ENCODE measurements at places on chromosomes 2 and 18.

GRCh38 chr2:11550901-11551568 lies 17.2 kb downstream of the GREB1 start:
- DNase-seq, result no peak

DNA sequence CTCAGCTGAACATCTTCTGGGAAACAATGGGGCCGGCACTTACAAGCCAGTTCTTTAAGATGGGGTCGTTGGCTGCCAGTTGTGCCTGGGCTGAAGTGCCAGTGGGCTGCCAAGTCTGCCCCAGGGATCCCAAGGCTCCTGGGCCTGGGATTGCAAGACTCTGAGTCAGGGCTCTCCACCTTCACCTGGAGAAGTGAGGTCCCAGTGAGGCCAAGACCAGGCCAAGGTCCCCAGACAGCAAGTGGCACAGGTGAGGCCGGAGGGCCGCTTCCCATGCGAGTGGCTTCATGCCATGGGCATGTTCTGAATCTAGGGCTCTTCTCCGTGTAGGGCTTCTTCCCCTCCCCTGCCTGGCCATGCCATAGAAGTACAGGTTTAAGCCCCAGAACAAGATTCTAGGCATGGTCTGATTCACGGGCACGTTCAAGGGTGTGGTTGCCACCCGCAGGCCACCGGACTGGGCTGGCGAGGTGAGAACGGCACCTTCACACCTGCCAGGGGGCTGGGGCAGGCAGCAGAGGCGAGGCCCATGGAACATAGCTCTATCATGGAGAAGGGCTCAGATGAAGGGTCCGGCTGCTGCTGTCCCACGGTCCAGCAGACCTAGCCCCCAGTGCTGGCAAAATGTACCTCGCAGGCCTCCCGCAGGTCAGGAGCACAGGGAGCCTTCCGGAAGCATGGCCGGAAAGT lies 36.4 kb downstream of the TWIST2 start:
- no peak for DNase-seq

DNA sequence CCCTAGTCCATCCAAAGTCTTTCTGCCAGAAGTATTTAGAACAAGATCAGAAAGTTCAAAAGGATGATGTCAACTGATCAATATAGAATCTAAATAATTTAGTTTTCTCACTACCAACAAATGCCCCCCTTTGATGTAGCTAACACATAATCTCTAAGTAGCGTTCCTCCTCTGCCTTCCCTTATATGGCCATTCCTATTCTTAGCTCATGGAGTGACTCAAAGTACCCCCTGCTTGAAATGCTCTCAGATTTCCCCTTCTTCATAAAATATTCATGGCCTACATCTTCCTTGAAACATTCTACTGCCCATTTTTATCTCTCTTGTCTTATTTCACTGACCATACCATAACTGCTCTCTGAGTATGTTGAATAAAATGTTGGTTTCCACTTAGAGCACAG lies 151.5 kb downstream of the UPP2 start:
- peak; percentile 65 for DNase-seq

DNA sequence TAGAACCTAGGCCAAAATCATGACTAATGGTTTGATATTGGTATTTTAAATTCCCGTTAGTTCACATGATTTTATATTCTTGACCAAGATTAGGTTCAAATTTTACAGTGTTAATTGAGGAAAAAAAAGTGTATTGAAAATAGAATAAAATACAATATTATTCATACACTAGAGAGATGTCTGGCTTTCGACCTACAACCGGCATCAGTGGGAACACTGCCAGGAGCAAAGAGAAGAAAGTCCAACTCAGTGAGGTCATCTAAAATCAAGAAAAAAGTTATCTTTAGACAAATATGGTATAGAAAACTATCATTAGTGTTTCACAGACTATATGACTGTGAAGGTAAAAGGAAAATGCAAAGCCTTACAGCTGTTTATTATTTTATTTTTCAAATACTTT lies 81.5 kb downstream of the PIGN start:
- DNase-seq, result no peak

- DNase-seq, result no peak
Measured at GRCh38 chr2:9658972-9659371, 28.2 kb upstream of the YWHAQ start.

GRCh38 chr2:72130659-72131360 lies 16.9 kb downstream of the CYP26B1 start:
- DNase-seq, result no peak

DNA sequence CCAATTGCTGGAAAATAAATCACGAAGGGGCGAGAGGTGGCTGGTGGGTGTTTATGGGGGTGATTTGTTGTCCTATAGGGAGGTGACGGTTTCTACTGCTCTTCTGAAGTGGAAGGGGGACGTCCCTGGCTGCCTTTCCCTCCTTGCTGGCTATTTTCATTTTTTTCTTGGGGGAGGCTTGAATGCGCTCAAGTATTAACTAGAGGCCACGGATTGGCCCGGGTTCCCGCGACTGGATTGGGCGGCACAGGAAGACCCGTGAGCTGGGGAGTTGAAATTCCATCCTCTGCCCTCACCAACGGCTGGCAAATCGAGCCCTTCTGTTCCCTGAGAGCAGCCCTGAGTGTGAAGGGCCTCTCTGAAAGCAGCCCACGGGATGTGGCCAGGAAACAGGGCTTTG lies 176.5 kb upstream of the SPRED2 start:
- no peak for DNase-seq

DNA sequence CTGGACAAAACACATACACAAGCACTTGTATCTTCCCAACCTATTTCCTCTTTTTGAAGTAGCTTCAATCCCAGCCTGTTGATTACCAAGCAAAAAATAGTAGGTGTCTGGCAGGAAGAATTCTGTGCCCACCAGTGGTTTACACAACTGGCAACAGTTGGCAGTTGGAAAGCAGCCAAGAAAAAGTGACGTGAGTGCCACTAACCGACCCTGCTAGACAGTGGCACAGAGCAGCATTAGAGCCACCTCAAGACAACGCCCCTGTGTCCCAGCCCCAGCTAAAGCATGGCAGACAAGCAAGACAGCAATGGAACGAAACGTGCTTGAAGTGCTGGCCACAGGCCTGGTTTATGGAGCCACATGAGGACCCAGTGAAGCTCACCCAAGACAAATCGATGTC lies 379.6 kb downstream of the FBXO15 start:
- DNase-seq, result peak; percentile 21

GRCh38 chr2:203030545-203030944 lies 15.9 kb downstream of the NBEAL1 start:
- DNase-seq, result no peak

- DNase-seq, result no peak
Measured at GRCh38 chr18:39435996-39436395, 1870.4 kb upstream of the CELF4 start.

DNA sequence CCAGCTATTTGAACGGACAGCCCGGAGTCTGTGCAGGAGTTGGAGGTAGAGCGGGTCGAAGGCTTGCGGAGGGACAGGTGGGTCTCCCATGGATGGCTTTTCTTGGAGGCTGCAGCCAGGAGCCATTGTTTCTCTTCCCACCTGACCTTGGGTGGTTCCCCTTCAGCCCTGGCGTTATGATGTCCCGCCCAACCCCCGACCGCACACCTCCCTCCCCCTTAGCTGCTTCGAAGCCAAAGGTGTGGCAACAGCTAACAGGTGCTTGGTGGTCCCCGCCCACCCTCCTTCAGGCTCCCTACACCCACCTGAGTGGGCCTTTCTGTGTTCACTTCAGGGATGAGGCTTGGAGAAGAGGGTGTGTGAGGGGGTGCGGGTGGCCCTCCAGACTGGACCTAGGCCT lies 62.7 kb downstream of the HPCAL1 start:
- no peak for DNase-seq

DNA sequence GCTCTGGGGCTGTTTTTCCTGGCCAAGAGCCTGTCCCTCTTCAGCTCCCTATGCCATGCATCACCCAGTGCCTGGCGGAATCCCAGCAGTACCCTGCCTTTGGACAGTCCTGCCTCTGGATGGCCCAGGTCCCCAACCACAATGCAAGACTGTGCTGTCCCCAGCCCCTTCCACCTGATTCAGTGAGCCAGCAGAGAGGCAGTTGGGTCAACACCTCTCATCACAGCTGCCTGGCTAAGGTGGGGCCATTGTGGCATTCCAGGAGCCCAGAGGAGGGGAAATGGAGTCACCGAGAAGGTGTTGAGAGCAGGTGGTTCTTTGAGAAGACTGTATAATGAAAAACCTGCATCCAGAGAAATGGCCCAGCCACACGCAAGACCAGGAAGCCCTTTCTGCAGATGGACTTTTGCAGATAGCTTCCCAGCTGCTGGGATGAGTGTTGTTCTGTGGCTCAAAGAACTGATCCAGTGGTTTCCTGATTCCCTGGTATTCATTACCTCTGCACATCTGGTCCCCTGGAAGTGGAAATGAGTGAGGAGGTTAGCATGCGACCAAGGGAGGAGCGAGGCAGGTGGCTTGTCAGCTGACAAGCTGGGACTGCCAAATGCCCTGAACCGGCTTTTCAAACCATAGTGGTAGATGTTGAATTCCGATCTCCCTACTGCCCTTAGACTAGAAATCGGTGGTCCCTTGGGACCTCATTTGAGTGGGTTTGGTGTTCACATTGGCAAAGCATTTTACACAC lies 1.7 kb upstream of the ASPRV1 start:
- DNase-seq, result no peak

DNA sequence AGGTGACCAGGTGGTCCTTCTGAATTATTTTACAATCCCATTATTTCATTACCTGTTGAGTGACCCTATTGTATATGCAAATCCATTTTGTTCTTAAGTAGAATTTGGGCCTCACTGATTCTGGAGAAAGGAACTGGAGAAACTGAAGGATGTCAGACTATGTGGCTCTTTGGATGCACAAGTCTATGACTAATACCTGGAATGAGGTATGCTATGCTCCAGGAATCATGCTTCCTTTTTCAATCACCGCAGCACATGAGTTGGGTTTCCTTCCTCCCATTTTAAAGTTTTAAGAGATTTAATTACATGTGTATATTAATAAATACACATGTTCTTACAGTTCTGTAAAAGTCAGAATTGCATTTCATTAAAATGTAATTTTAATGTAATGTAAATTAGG lies 253.9 kb upstream of the VWC2L start:
- DNase-seq, result no peak

- DNase-seq, result no peak
Measured at GRCh38 chr2:38293152-38293865, 83.8 kb downstream of the ATL2 start.

GRCh38 chr18:39058386-39059000 lies 1492.9 kb upstream of the CELF4 start:
- DNase-seq, result no peak

- no peak for DNase-seq
Measured at GRCh38 chr2:892401-892800, 58.2 kb upstream of the SNTG2 start.

DNA sequence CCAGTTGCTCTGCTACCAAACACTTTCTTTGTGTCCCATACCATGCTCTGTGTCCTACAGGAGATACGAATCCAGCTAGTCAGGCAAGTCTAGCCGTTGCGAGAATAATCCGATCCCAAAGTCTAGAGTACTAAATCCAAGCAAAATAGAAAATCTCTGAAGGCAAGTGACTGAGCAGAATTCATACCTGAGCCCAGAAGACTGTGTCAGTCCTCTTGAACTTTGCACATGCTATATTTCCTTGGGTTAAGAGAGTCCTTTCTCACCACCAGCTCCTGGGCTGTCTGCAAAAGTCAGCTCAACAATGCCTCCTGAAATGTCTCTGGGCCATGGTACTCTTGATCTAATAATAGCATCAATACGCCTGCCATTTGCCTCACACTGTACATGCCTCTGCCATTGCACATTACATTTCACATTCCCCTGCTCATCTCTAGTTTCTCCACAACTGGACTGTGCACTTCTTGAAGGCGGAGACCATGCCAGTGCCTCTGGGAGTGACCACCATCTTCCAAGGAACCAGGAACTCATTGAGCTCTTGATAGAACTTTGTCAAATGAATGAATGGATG lies 265.8 kb upstream of the ID2 start:
- no peak for DNase-seq

DNA sequence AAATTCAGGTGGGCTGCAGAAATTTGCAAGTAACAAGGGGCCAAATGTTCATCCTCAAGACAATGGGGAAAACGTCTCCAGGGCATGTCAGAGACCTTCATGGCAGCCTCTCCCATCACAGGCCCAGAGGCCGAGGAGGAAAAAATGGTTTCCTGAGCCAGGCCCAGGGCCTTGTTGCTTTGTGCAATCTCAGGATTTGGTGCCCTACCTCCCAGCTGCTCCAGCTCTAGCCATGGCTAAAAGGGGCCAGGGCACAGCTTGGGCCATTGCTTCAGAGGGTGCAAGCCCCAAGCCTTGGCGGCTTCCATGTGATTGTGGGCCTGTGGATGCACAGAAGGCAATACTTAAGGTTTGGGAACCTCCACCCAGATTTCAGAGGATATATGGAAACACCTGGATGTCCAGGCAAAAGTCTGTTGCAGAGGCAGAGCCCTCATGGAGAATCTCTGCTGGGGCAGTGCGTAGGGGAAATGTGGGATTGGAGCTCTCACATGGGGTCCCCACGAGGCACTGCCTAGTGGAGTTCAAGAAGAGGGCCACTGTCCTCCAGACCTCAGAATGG lies 29.2 kb downstream of the RPRD1A start:
- no peak for DNase-seq

DNA sequence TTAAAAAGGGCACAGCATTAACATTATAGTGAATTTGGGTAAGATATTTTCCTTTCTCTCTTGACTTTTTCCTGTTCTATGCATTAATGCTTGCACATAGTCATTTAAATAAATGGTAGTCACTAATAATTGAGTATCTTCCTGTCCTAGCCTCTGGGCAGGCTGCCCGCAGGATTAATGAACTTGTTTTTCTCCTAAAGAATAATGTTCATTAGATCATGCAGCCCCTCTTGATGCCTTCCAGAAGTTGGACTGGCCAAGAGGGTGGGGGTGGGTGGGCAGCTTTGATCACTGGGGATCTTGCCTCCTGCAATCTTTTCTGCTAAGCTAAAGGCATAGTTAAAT lies 514.5 kb upstream of the CDH2 start:
- no peak for DNase-seq

DNA sequence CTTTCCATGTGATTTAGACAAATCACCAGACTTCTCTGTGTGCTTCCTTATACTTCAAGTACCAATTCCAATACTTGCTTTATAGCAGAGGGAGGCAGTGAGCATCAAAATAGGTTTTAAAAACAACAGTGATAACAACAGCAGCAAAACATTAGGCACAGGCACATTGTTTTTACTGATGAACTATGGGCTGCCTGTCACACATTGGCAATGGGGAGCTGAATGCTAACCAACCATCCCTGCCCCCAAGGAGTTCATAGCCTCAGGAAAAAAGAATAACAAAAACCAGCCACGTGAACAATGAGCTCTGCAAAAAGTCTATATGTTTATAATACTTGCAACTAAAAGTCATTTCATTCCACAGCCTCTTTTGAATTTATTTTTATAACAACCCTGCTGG lies 287.9 kb upstream of the TRIB2 start:
- peak; percentile 30 for DNase-seq

GRCh38 chr2:152858594-152859265 lies 140.3 kb downstream of the ARL6IP6 start:
- DNase-seq, result peak; percentile 5

GRCh38 chr2:10926191-10926820 lies 14.6 kb downstream of the KCNF1 start:
- no peak for DNase-seq

GRCh38 chr2:179837408-179837807 lies 24.0 kb downstream of the ZNF385B start:
- peak; percentile 58 for DNase-seq

GRCh38 chr2:182638667-182639066 lies 77.4 kb upstream of the DNAJC10 start:
- DNase-seq, result no peak

GRCh38 chr2:222862106-222862908 lies 1.5 kb downstream of the ACSL3 start:
- DNase-seq, result peak; percentile 57

- no peak for DNase-seq
Measured at GRCh38 chr2:141329964-141330363, 800.9 kb downstream of the LRP1B start.

GRCh38 chr2:219687272-219687671 lies 59.8 kb downstream of the SLC4A3 start:
- no peak for DNase-seq

Measured in NCI-H1417 (cell line).